DMS 273 treated with DMSO at 0.1 percent for 48 hours (cell line): ENCODE measurements at places on chromosomes 7 and 10.

- no peak for DNase-seq
Measured at GRCh38 chr10:122245136-122245535, 26.0 kb upstream of the BTBD16 start.

- DNase-seq = no peak
Measured at GRCh38 chr10:113590581-113590980, 37.7 kb downstream of the HABP2 start.

DNA sequence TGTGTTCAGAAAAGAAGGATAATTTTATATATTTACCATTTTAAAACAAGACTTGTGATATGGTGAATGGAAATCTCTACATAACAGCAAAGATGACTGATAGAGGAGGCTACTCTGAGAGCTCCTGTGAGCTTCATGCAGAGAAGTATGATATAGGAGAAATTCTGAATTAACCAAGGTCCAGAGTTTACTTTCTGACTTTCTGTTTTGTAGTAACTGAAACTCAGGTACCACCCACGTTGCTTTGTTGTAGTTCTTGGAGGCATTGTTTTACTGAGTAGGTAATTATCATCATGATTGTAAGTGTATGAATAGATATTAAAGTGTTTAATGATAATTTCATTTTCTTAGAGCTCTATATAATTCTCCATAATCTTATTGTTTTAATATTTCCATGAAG lies 18.0 kb upstream of the SFR1 start:
- DNase-seq = no peak

DNA sequence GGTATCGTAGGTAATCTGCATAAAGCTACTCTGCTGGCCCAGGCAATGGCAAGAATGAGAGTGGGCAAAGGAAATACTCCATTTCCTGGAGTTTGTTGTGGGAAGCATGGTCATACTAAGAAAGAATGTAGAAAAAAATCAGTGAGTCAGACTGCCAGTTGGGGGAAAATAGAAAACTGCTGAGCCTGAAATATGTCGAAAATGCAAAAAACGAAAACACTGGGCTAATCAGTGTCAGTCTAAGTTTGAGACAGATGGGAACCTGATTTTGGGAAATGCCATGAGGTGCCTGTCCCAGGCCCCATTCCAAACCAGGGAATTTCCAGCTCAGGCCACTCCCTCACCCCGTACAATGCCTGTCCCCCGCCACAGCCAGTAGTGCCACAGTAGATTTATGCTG lies 150.0 kb downstream of the ZNF33B start:
- no peak for DNase-seq

GRCh38 chr10:60732198-60732806 lies 46.0 kb upstream of the CDK1 start:
- DNase-seq = no peak

DNA sequence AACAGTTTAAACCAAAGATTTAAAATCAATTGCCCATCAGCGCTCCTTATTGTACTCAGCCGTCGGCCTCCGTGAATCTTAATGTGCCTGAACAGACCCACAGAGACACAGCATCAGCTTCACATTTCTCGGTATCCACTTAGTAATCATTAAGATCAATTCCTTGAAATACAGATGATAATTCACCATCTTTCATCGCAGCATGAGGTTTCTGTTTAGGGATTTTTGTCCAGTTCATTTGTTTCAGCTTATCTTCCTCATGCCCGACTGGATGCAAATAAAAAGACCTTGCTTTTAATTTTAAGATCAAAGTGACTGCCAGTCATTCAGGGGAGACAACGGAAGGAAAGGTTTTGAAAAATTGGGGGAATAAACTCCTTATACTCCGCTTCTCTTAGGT lies 207.8 kb downstream of the WDR37 start:
- DNase-seq = no peak

DNA sequence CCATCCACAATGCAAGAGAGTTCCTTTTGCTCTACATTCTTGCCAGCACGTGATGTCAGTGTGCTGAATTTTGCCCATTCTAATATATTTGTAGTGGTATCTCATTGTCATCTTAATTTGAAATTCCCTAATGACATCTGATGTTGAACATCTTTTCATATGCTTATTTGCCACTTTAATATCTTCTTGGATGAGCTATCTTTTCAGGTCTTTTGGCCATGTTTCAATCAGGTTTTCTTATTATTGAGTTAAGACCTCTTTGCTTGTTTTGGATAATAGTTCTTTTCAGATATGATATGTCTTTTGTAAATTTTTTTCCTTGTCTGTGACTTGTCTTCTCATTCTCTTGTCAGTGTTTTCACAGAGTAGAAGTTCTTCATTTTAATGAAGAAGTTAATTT lies 20.4 kb upstream of the FAM3C start:
- DNase-seq = no peak
